ENCODE measurements at places on chromosomes 1 and 21.

GRCh38 chr1:201023517-201023902 is at the start of gene KIF21B:
KIF21B (minus strand) TSS chr1:201023714; CDS start chr1:201023383, 331 bp downstream.
- peak; percentile 81 for DNase-seq

GRCh38 chr1:31723828-31724359 is 20.1 kb upstream of the COL16A1 start:
- peak; percentile 50 for DNase-seq

DNA sequence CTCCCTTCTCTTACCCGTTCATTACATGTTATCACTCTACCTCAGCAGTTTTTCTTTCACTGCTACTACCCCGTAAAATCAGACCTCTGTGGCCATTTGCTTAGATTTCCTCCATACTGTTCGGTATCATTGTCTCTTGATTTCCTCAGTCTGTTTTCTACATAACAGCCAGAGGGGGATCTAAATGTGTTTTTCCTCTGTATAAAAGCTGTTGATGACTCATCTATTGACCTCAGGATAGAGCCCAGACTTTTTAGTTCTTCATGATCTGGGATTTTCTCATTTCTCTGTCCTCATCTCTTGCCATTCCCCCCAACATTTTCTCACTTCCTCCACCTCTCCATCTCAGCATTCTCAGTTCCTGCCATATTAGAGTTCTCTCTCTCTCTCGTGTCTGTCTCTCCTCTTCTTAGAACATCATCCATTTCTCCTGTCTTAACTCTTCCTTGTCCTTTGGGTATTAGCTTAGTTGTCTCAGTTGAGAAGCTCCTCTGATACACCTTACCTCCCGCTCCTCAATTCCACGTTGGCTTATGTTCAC is 10.5 kb downstream of the OTUD3 start:
- no peak for DNase-seq

DNA sequence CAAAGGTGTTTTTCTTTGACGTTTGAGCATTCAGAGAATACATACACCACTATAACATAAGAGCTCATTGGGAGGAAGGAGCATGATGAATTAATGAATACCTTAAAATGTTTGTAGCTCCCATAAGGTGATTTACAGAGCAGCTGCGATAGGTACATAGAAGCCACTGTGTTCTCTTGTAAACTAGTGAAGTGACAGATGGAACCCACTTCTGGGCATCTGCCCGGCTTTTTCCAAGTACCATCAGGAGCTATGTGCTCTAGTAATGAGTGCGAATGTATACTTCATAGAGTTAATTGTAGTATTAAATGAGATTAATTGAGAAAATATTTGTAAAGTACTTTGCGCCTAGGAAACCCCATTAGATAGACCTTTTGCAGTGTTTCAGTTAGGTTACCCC is 48.4 kb downstream of the HENMT1 start:
- no peak for DNase-seq

DNA sequence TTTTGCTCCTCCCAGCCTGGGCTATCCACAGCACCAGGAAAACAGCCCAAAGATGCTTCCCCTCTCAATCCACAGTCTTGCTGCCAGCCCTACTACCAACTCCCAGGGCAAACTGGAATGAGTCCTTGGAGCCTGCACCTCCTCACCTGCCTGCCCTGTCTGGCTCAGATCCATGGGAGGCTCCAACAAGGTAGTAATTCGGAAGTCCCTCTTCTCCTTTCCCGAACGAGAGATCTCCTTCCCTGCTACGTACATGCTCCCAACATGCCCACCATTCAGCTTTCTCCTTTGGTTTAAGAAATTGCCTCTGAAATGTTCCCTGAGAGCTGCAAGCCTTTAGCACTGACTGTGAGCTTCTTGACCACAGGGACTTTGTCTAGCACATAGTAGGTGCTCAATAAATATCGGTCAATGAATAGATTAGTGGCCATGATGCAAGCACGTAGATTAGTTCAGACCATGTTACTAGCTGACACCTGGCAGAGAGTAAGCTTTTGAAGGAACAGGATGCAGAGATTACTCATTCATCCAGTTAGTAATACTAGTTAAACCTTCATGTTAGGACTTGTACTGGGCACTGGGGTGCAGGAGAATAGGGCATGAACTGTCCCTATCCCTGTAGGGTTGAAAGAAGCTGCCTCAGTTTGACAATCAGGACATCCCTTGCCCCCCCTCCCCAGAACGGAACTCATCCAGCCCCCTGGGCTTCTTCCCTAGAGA is 80.1 kb downstream of the DISP3 start:
- DNase-seq, result no peak

DNA sequence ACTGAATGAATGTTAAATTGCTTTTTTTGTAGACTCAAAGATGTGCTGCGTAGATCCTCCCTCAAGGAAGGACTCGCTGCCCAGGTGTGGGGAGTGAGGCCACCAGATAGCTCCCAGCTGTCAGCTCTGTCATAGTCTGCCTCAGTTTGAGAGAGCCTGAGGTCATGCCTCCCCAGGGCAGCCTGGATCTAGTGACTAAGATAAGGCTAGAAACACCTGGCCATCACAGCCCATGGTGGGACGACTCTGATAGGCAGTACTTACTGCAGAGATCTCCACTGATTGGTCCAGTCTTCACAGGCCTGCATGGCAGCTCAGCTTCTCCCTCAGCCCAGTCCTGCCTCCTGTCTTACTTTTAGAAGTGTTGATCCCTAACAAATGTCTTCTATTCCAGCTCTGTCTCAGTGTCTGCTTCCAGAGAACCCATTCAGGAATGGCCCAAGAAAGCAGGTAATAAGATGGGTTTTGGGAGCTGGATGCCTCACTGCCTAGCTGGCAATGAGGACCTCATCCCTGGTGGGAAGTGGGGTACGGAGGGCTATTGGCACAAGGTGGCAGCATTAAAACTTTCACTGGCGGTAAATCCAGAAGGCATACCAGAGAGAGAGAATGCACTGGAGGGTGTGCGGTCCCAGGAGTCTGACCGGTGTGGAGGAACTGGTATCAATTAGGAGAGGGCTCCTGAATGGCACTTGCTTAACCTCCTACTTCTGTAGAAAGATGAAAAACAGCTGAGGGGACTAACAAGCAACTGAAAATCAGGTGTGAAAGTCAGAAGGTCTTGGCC is 55.3 kb upstream of the GPR37L1 start:
- DNase-seq, result no peak

GRCh38 chr1:205301842-205302588 is 19.5 kb downstream of the NUAK2 start:
- DNase-seq, result no peak

DNA sequence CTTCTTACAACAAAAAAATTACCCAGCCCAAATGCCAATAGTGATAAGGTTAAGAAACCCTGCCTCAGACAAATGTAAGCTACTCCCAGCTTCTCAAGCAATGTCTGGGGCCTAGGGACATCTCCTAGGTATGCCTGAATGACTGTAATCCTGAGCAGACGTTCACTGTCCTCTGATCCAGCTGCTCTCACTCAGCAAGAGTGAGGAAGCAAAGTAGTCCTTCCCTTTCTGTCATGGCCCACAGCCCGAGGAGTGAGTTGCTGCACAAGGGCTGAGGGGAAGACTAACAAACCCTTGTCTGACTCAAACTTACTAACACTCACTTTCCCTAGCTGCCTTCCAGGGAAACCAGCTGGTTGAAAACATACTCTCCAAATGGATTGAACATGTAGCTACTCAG is 124.9 kb upstream of the TNFSF4 start:
- DNase-seq, result peak; percentile 28

DNA sequence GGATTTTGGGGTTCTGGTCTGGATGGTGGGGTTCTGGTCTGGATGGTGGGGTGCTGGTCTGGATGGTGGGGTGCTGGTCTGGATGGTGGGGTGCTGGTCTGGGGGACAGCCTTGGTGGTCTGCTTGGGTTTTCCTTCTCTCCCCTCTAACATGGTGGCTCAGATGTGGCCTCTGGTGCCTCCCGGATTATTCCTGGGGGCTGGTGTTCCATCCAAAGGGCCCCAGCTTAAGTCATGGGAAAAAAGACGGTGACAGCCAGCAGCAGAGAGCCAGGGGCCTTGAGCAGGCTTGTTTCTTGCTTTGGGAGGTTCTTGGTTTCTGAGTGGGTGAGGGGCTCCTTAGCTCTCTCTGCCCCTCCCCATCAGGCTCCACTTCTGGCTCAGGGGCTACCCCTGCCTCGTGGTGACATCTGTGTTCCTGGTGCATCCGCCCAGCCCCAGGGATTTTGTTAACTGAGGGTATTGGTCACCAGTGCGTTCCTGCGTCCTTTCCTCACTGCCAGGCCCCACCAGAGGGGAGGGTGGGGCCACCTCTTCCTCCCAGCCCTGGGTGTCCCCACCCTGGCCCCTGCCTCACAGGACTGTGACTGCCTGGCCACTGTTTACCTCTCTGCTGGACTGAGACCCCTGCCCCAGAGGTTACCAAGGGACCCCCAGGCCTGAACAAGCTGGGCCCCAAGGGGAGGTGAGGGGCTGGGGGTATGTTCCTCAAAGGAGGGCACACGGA is 43.2 kb upstream of the ACTRT2 start:
- DNase-seq, result no peak

GRCh38 chr21:39051588-39051949 is 131.7 kb downstream of the PSMG1 start:
- DNase-seq, result no peak

GRCh38 chr21:33089395-33090119 is 19.6 kb downstream of the OLIG1 start:
- DNase-seq, result no peak

DNA sequence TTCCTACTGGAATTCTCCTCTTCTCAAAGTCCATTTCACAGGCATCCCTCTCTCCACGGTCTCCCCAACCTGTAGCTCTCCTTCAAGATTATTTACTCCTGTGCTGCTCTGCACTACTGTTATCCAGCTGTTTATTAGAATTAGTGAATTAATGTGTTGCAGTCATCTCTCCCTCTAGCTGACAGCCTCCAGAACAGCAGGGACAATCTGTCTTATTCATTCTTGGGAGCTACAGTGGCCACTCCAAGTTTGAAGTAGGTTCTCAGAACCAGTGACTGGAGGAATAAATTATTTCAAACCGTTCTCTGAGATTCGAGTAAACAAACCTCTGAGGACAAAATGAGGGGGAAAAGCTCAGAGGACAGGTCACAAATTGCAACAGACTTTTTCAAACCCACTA is 330.9 kb downstream of the RRAGC start:
- no peak for DNase-seq

- DNase-seq, result no peak
These were observed 33.6 kb upstream of the CAMSAP2 start for GRCh38 chr1:200704986-200705500.

- DNase-seq, result no peak
These were observed 76.2 kb upstream of the CD34 start for GRCh38 chr1:207987164-207987563.

GRCh38 chr1:208934933-208935332 is 648.6 kb upstream of the CAMK1G start:
- DNase-seq, result no peak

- DNase-seq, result no peak
These were observed 96.3 kb downstream of the BCAR3 start for GRCh38 chr1:93585059-93585966.

DNA sequence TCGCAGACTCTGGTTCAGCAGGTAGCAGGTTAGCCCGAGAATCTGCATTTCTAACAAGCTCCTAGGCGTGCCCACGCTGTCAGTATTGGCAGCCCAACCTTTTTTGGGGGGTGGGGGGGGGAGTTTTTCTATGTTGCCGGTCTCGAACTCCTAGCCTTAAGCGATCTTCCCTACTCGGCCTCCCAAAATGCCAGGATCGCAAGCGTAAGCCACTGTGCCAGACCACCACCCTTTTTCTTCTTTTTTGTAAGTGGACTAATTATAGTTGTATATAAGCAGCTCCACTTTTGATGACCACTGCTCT is 480 bp upstream of the MIS18A start:
- DNase-seq, result no peak

GRCh38 chr1:118223426-118223825 is 38.4 kb upstream of the SPAG17 start:
- no peak for DNase-seq

GRCh38 chr1:81410351-81410750 is 390.4 kb upstream of the ADGRL2 start:
- no peak for DNase-seq

DNA sequence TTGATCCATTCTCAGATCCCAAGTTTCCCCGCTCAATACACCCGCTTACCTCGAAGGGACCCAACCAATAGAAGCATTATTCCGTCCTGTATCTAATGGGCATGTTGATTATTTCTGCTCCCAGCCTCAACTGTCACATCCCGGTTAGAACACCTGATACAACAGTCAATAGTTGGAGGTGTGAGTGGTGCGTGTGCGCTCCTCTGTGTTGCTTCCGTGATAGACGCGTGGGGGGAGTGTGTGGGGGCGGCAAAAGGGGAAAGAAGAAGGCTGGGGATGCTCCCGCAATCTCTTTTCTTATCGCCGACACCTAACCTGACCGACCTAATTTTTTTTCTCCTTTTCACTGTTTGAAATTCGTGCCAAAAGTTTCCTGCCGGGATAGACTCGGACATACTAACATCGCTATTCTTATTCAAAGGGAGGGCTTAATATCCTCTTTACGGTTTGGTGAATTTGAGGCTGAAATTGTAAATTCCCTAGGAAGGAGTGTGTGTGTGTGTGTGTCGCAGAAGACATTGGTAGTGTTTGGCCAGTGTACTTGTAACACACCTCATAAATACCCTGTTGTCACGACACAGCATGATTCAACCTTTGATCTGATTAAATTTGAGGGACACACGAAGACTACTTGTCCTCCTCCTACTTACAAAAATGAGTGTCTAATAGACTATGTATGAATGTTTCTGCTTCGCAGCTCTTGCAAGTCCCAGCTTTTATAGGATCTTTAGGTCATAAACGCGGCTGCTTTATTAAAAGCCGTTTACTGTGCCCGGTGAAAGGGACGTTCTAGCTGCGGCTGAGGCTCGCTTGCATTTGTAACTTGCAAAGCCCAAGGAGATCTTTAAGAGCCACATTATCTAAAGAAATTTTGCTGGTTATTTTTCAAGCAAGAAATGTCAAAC is 1.5 kb upstream of the PROX1 start:
- no peak for DNase-seq

GRCh38 chr1:209062081-209062620 is 521.4 kb upstream of the CAMK1G start:
- no peak for DNase-seq

- no peak for DNase-seq
These were observed 9.8 kb downstream of the NADK start for GRCh38 chr1:1768249-1768992.

- DNase-seq, result peak; percentile 53
These were observed 109.6 kb downstream of the WDR3 start for GRCh38 chr1:118039170-118039569.

DNA sequence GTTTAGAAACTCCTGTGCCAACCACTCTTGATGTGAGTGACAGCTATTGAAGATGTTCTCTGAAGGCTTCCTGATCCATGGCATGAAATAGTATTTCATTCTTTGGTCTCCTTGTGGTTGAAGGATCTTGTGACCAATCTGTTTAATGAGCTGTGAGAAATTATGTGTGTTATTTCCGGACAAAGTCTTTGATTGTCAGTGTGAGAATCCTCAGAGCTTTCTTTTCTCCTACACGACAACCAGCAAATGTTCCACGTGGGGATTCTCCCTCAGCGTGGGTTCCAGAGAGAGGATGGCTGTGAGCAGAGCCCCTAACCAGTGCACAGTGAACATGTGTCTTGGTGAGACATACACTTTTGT is 45.0 kb upstream of the HOOK1 start:
- no peak for DNase-seq

- DNase-seq, result no peak
These were observed 12.1 kb downstream of the LDLRAD2 start for GRCh38 chr1:21823980-21824702.
